ENCODE measurements at places on chromosomes 1 and 21.

DNA sequence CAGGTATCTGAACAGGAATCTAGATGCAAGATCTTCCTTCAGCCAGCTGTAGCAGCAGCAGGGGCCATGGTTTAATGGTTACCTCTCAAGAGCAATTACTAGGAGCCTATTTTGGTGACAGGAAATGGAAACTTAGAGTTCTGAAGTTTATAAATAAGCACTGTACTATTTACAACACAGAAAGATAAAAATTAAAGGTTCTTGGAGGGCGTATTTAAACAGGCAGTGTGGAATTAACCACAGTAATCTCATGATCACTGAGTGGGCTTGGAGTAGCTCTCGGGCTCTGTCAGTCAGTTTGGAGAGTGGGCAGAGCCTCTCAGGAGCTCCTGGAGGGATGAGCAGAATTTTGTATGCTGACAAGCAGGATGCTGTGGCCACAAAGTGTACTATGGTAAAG lies 10.2 kb upstream of the FCRL5 start:
- DNase-seq: no peak

DNA sequence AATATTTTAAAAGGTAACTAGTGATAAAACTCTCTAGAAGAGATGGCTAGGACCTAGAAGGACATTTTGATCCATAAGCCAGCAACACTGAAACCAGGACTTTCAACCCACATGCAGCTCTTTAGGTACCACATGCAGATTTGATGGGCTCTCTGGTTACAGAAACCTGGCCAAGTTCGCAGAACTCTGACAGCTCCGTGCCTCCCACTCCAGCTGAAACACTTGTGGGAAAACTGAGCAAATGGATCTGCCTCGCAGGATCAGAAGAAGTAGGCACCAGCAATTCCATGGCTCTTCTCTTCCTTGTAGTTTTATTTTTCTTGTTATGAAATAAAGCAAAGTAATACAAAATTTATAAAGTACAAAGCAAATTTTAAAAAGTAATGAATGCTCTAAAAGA lies 58.5 kb downstream of the ST6GALNAC5 start:
- DNase-seq: no peak

DNA sequence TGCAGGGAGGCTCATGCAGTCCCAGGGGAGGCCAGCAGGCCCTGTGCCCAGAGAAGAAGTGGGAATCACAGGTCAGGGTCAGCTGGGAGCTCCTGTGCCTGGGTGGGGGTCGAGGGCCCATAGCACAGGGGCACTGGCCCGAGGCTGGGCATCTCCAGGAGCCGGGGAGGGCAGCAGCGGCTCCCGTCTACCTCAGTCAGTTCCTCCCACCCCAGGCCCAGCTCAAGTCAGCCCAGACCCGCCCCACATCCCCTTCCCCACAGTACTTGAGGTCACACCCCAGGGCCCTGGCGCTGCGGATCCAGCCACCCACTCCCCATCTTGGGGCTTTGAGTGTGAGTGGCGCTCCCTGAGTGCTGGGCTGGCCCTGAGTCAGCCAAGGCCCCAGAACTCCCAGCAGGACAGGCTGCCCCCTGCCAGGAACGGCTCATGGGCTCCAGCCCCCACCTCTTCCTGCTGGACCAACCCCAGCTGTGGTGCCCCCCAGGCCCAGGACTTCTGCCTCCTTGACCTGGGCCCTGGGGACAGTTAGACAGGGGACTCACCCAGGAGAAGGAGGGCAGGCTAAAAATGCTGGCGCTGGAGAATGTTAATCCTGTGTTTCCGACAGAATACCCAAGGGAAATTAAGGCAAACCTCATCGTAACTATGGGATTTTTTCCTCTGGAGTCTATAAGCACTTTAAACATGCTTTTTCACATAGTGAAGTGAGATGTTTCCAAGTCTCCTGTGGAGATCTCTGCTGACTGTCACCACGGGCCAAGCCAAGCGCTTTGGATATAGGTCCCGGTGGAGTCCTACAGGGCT lies 68.8 kb upstream of the COL6A1 start:
- no peak for DNase-seq

- no peak for DNase-seq
These were observed 257.2 kb downstream of the MRPL39 start for GRCh38 chr21:25350056-25350455.

DNA sequence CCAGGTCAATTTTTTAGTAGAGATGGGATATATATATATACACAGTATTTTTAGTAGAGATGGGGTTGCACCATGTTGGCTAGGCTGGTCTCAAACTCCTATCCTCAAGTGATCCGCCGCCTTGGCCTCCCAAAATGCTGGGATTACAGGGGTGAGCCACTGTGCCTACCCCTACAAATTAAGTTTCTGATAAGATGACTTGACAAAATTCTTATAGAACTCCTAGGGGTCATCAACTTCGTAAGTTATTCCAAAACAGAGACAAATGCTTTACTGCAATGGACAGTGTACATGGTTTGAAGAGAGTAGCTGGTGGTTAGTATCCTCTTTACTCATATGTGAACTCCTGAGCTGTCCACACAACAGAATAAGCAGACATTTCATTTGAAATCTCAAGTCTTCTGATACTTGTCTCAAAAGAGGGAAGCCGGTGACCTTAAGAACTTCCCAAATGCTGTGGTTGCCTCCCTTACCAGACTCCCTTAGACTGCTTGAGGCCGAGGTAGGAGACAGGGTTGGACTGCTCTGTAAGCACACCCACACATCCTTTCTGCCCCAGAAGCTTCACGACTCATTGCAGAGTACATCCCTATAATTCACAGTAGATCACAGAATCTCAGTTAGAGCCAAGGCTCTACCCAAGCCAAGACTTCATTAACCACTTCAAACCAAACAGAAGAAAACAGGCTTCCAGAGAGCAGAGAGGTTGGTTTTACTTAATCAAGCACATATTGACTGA lies 244.1 kb upstream of the IRF2BP2 start:
- DNase-seq: no peak

DNA sequence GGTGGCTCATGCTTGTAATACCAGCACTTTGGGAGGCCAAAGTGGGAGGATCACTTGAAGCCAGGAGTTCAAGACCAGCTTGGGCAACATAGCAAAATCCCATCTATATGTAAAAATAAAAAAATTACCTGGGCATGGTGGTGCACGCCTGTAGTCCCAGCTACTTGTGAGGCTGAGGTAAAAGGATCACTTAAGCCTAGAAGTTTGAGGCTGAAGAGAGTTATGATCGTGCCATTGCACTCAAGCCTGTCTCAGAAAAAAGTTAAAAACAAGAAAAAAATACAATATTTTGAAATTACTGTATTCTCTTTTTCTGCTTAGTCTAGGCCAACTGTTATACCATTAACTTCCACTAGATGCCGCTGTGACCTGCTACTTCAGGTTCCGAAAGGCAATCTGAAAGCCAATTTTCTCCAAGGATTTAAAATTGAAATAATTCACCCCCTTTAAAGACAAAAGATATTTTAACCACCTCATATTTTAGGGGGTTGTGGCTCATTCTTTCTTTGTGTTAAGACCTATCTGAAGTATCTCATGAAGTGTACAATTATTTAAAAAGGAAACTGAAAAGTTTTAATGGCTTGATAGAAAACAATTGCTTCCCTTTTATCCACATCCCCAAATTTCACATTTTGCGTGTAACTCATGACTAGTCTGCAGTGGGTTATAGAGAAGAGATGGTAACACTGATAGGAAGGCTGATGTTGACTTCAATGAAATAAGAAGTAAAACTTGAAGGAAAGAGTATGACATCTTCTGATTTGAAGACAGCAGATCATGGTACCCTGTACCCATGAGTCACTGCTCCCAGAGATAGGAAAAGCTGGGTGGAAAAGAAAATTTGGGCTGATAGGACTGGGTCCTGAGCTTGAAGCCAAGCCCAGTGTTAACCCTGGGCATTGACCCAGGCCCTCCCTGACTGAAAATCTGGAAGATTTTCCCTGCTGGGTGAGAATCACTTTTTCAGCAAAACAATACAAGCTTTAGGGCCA lies 24.4 kb upstream of the CLDN14 start:
- no peak for DNase-seq

GRCh38 chr1:15224259-15224869 lies 22.7 kb upstream of the FHAD1 start:
- DNase-seq: no peak

DNA sequence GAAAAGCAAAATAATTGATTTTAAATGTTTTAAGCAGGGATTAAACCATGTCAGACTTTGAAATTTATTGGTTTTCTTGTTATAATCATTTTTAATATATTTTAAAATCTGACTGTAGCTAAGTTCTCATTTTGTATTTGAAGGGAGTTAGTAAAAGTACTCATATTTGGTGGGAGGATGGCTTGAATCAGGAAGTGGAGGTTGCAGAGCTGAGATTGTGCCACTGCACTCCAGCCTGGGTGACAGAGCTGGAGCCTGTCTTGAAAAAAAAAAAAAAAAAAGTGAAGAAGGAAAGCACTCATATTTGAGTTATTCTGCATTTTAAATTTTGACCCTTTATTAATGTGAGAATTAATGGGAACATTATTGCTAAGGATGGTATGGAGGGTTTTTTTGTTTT lies 106.0 kb downstream of the RABGAP1L start:
- DNase-seq: no peak

GRCh38 chr1:43550598-43551246 lies 20.0 kb downstream of the PTPRF start:
- no peak for DNase-seq

DNA sequence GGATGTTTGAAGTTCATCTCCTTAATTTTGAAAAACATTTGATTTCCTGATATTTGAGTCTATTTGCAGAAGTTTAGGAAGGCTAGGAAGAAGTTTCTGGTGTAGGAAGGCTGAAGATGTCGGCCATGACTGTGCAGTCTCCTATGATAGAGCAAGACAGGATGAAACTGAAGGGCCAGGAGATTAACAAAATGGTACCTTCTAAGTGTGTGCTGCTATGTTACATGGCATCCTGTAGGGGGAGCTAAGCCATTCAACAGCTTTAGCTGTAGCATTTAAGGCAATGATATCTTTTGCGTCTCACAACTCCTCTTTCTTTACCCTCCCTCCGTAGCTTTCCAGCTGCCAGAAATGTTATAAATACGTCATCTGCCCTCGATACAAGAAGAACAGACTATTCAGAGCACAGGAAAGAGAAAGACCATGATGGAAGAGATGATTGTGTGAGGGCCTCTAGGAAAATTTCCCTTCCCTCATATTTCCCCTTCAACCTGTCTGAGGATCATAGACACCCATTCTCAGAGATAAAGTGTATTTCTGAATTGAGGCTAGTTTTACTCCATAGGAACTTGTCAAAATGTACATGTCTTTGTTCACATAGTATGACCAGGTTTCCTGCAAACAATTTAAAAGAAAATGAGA lies 61.1 kb downstream of the XCL1 start:
- DNase-seq: no peak

- peak; percentile 58 for DNase-seq
These were observed 11.1 kb upstream of the CHI3L1 start for GRCh38 chr1:203197625-203198024.

- no peak for DNase-seq
These were observed 564.2 kb downstream of the PTPRU start for GRCh38 chr1:29800522-29800956.

DNA sequence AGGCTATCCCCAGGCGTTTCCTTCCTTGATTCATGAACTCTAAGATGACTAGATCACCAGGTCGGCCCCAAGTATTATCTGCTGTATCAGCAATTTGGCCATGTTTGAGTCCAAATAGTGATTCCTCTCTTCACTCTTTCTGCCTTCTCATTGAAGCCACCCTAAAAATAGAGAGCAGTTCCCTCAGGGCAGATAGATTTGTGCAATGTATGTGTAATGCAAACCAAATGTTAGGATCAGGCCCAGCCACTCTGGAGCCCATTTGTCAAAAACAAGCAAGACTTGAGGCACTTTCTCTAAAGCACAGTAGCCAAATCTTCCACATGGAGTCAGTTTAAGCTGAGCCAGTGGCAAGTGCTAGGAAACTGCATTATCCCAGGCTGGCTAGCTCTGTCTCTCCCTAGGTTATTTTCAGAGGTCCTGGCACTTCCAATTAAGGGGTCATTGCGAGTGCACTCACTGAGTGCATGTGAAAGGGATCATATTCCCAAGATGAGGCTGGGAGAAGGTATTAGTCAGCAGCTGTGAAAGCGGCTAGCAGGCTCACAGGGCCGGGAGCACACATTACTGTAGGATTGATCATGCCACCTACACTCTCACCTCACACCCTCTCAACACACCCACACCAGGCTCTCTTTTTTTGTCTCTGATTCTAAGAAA lies 97.9 kb upstream of the RAB3GAP2 start:
- DNase-seq: peak; percentile 82

DNA sequence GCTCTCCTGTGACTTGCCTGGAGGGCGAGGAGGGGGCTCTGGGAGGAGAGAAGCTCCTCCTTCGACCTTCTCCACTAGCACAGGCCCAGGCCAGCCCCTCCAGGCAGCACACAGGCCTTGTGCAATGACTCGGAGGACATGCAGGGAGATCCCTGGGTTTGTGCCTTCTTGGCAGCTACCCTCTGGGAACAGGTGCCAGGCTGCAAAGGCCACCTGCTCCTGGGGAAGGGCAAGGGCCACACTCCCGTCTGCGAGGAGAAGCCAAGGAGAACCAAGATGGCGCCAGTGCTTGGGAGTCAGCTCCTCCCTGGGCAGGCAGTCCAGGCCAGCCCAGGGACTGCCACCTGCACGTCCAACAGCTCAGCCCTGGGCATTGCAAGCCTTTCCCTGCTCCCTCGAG lies 15.3 kb downstream of the CASZ1 start:
- no peak for DNase-seq

- no peak for DNase-seq
These were observed 132.9 kb upstream of the RAB4A start for GRCh38 chr1:229138058-229138457.

- no peak for DNase-seq
These were observed 13.0 kb downstream of the CCDC190 start for GRCh38 chr1:162847839-162848453.

DNA sequence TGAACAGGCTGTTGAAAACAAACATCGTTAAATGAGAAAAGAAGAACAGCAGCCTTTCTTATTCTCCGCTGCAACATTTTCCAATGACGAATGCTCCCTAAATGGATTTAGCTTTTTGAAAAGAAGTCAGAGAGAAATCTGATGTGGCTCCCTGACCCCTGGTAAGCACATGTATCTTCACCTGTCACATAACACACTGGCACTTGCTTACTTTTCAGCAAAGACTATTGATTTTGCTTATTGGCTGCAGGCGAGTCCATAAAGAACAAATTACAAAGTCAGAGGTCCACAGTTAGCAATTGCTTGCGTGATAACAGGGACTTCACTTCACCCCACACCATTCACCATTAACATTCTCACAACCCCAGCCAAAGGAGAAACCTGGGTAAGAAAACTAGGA lies 362.8 kb downstream of the GPATCH2 start:
- no peak for DNase-seq

DNA sequence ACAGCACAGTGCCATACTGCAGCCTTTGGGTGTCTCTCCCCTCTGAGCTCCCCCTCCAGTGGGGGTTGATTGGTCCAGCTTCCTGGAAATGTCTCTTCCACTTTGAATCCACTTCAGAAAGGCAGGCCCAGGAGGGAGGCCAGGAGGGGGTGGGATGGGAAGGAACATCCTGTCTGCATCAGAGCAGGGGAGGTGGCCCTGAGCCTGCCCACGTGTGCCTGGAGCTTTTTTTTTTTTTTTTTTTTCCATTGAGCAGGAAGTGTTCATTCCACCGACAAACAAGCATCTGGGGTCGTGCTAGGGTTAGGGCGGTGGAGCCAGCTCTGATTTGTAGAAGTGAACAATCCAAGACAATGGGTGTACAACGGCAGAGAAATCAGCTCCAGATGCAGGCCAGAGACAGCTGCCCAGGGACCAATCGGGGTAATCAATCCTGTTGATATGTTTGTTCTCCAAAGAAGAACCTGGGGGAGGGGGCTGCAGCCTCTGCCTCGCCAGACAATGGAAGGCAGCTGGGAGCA lies 93.3 kb downstream of the SSBP3 start:
- peak; percentile 49 for DNase-seq

GRCh38 chr1:176225479-176225875 lies 18.4 kb upstream of the COP1 start:
- DNase-seq: no peak

GRCh38 chr1:68144856-68145255 lies 87.5 kb downstream of the WLS start:
- DNase-seq: no peak

Data from GM04503 (cell line).